ENCODE measurements at places on chromosomes 11 and 22.
A peak's percentile ranks its signal among the peaks of the same experiment; 100 is the strongest.

- DNase-seq: no peak
Measured at GRCh38 chr11:66600219-66600618, 7.2 kb downstream of the CCS start.

- DNase-seq: no peak
Measured at GRCh38 chr11:58829786-58830185, 14.7 kb downstream of the GLYATL2 start.

DNA sequence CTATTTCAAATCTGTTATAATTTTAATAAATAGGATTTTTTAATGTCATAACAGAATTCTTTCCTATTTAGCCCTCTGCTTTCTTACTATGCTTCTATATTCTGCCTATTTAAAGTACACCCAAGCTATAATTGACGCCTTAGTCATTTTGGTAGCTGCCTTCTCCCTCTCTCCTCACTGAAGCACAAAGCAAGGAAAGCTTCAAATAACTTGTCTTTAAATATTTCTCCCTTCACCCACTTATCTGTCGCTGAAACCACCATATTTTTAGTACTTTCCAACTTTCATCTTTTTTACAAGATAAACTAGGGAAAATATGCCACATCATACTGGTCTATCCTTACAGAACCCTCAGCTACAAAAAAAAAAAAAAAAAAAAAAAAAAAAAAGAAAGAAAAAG, 127.9 kb downstream of the ENTHD1 start:
- no peak for DNase-seq

GRCh38 chr11:26844963-26845362, 123.1 kb upstream of the SLC5A12 start:
- no peak for DNase-seq

- peak; percentile 48 for DNase-seq
Measured at GRCh38 chr22:36386351-36386899, 1.3 kb downstream of the MYH9 start.

- no peak for DNase-seq
Measured at GRCh38 chr22:40147388-40148176, 30.1 kb upstream of the TNRC6B start.

DNA sequence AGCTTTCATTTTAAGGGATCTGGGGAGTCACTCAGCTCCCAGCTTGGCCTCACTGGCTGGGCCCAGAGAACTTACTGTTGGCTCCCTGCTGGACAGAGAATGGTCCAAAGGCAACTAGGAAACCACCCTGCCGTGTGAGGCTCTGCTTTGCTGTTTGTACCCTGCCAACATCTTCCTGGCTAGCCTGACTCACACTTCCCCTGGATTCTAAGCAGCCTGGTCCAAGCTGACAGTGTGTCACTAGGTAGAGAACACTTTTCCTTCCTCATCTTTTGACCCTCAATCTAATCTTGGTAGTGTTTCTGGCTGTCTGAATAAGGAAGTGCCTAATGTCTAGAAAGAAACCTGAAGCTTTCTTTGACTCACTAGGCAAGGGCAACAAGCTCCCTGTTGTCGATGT, 76.7 kb downstream of the FAR1 start:
- DNase-seq: no peak

GRCh38 chr22:36325154-36326031, 62.4 kb downstream of the MYH9 start:
- DNase-seq: peak; percentile 73

DNA sequence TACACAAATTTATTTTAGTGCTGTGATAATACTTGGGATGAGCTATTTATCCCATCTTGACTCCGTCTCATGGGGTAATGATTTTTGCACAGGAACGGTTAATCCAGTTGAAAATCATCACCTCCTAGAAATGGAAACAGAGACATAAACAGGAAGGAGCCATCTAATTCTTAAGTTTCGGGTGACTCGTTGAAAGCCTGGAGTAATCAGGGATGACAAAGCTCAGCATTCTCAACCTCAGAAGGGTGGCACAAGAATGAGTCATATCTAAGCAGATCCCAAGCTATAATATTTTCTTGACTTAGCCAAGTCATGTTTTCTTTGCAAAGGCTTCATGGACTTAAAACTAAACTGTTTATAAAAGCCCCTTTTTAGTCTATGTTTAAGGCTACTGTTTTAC, 280.8 kb upstream of the CCDC90B start:
- DNase-seq: no peak

- DNase-seq: no peak
Measured at GRCh38 chr22:39448205-39449054, 8.4 kb upstream of the MGAT3 start.

GRCh38 chr11:83711106-83711527, 424.9 kb upstream of the CCDC90B start:
- DNase-seq: no peak

- DNase-seq: peak; percentile 30
Measured at GRCh38 chr11:124873951-124874350, 8.7 kb downstream of the ROBO3 start.

- DNase-seq: no peak
Measured at GRCh38 chr22:40265783-40266182, 80.5 kb upstream of the ADSL start.

DNA sequence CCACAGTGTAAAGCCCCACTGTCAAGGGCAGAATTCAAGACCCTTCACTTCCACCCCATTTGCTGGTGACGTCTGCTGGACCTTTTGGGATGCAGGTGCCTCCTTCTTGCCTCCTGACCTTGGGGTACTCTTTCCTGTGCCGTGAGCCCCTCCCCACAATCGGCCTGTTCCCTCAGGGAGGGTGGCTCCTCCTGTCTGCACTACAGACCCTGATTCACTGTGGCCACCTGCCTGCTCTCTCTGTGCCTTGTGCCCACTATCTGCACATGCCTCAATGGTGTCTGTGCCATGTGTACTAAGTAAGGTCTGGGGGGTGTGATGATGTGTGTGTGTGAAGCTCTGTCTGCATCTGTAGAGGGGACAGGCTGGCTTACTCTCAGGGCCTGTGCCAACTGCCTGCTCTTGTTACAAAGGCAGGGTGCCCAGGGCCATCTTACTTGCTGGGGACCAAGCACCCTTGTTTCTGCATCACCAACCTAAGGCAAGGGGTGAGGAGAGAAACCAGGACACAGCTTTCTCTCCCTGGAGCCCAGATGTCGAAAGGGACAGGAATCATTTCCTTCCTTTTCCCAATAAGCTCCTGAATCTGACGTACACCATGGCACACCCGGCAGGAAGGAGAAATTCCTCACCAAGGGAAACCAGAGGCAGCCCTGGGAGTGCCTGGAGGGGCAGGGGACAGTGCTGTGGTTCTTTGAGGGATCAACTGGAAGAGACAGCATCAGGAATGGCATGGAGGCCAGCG, 3.7 kb downstream of the PPM1F start:
- DNase-seq: no peak

GRCh38 chr22:41833369-41834004, 582 bp downstream of the SREBF2 start:
- DNase-seq: peak; percentile 57

DNA sequence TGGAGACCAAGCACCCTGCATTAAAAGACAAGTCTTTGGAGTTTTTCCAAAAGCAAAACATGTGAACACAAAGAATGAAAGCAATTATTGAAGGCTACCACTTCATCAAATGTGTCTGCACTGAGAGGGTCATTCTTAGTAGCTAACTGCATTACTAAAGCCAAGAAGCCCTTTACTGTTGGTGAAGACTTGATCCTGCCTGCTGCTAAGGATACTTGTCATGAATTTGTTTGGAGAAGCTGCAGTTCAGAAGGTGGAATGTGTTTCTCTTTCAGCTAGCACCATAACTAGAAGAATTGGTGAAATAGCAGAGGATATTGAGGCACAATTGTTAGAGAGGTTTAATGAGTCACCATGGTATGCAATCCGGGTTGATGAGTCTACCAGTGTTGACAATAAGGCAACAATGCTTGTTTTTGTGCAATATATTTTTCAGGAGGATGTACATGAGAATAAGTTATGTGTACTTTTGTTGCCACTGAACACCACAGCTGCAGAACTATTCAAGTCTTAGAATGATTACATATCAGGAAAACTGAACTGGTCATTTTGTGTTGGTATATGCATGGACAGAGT, 457.3 kb upstream of the ISX start:
- DNase-seq: no peak

- no peak for DNase-seq
Measured at GRCh38 chr22:38485783-38486182, 17.9 kb downstream of the KDELR3 start.

- DNase-seq: no peak
Measured at GRCh38 chr11:34316347-34317035, 41.3 kb downstream of the ABTB2 start.

DNA sequence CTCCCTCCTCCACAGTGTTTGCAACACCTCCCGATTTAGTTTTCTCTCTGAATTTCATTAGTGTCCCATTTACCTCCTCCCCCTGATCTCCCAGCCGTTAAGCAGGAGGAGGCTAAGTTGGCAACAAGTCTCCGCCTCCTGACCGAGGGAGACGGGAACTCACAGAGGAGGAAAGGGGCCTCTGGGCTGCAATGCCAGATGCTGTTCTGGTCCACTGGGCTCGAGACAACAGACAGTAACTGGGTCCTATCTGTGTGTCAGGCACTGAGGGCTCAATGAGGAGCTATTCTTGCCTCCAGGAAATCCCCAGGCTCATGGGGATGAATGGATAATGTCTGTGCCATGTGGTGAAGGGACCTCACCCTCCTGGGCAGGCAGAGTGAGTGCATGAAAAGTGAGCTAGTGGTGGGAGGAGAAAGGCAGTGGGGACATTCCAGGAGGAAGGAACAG, 228.1 kb downstream of the TENM4 start:
- no peak for DNase-seq

DNA sequence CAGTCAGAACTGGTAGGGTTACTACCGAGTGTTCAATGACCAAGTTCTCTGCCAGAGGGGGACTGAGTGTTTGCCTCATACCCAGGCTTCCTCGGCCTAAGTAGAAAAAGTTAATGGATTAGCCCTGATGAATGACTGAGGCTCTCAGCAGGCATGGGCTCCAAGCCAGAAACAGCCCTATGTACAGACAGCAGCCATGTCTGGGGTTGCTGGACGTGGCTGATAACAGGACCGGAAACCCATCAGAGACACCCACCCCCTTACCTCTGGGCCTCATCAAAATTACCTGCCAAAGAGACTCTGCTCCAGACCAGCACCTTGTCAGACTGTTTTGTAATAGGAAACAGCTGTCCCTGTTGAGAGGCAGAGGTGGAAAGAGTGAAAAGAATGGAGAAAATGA, 351.4 kb downstream of the ETS1 start:
- peak; percentile 37 for DNase-seq

DNA sequence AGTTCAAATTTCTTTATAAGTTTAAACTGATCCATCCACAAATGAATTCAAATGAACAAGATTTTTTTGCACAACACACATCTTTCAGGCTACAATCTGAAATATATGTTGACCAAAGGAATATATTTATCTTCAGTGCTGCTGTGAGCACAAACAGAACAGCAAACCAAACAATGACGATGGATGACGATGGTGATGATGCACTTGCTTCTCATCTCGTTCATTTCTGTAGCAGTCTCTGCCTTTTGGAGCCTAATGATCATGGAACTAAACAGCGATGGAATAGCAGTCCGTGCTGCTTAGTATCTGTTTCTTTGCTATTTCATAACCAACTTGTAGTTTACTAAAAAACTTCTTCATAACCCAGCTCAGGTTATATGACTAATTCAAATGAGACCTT, 220.7 kb upstream of the BLID start:
- no peak for DNase-seq

GRCh38 chr11:6225024-6225423, 9.4 kb downstream of the FHIP1B start:
- no peak for DNase-seq

DNA sequence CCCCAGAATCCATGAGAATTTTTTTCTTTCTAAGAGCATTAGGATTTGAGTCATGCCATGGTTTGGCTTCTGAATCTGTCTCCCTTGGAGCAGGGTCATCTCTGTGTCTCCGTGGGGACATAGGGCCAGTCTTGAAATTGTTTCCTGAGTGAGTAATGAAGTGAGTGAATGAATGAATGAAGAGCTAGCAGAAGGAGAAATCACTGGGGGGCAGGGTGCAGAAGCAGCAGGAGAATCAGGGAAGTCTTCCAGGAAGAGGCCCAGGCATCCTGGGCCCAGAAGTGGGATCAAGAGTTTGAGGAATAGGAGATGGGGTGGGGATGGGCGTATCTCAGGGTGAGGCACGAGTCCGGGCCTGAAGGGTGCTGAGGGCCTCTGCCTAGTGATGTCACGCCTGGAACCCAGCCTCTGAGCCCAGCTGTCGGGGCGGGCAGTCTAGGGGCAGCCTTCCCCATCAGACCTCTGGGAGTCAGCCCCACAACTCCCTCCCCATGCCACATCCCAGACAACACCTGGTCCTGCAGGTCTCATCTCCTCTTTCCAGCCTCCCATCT, 12.5 kb upstream of the MGAT3 start:
- DNase-seq: no peak

DNA sequence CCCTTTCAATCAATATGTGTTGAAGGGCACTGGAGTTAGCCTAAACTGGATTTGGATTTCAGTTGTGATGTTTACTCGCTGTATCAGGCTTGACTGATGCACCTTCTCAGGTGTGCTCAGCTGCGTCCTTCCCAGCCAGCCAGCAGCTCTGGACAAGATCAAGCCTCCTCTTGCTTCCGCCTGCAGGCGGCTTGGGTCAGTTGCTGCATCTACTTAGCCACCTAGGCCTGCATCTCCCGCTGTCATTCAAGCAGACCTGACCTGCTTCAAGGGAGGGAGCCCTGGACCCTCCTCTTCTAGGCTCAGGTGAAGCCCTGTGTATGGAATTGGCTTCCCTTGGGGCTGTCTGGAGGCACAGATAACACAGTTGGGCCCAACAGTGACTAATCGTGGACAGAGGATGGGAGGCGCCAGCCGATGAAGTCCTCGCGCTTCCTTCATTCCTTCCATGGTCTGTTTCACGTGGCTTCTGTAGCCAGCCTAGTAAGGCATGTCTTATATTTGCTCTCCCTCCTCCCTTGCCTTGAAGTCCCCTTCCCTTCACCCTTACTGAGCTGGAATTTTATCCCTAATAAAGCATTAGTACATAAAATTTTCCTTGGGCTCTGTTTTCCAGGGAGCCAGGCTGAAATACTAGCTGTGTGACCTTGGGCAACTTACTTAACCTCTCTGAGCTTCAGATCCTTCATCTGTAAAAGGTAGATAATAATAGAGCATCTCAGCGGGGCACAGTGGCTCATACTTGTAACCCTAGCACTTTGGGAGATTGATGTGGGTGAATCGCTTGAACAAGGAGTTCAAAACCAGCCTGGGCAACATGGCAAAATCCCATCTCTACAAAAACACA, 2.1 kb upstream of the LHFPL7 start:
- DNase-seq: no peak
